ENCODE measurements at places on chromosomes 12 and 14.
A peak's percentile ranks its signal among the peaks of the same experiment; 100 is the strongest.

DNA sequence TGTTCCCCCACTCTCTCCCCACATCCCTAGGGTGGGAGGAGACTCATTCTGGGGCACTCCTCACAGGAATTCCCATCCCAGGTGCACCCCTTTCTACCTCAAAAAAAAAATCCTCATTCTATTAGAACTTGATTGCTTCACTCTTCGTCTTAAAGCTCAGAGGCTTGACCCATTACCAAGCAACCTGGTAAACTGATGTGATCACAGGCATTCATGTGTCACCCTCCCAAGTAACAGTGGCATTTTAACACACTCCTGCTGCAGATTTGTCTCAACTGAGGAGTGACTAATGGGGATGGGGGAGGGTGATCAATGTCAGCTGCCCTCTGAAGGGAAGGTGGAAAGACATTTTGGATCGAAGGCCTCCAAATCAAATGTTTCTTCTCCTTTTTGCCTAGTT lies 78.1 kb upstream of the PTHLH start:
- DNase-seq: no peak

DNA sequence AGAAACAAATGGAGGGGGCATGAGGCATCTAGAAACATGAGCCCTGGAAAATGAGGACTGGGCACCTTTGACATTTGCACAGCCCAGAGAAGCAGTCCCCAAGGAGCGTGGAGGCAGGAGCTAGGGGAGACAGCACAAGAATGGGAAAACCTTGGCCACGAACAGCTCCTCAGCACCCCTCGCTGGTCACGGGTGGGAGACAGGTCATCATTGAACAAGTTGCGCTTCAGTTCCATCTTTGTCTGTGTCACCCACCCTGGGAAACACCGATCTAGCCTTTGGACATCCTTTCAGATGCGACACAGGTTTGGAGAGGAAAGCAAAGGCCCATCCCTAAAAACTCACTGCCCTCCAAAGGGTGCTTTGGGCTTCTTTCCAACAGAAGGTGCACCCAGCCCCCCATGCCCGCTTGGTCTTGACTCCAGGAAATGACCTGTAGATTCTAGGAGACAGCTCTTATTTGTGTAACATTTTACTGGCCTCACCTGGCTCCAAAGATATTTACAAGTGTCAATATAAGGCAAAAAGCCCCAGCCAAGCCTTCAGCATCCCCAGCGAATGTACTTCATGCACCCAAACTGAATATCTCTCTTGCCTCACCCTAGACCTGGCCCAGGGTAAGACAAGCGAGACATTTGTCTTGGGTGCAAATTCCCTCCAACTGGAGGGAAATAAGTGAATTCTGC lies 28.8 kb upstream of the CLMN start:
- no peak for DNase-seq

- no peak for DNase-seq
Observed at GRCh38 chr14:24925771-24926374, 124.1 kb downstream of the STXBP6 start.

- DNase-seq: no peak
Observed at GRCh38 chr14:80906946-80907345, 34.6 kb downstream of the CEP128 start.

- no peak for DNase-seq
Observed at GRCh38 chr14:88710709-88711108, 82.0 kb downstream of the EML5 start.

DNA sequence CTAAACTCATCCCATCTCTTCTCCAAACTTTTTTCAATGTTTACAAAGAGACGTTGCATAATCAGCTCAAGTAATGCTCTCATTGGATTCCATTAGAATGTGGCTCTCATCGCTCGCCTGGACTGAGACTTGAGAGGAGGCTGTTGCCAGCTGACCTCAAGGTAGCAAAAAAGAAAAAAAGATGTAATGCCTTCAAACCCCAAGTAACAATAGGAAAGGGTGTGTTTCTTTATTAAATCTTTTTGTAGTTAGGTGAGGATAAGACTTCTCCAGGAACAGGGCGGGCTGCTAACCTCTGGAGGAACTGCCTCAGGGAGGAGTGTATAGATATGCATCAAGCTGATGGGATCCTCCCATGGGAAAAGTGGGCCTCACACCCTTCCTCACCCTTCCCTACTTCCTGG lies 956 bp upstream of the PTHLH start:
- DNase-seq: no peak

DNA sequence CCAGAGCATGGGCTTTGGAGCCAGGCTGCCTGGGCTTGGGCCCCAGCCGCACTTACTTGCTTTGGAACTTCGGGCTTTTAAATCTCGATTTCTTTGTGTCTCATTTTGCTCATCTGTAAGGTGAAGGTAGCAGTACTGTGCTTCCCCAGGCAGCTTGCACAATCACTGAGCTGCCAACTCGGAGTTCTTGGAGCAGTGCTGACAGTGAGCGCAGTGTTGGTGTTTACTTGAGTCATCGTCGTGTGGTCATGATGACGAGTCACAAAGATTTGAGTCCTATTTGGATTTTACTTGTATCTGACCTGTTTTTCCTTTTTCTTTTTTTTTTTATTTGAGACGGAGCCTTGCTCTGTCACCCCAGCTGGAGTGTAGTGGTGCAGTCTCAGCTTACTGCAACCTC lies 31.3 kb upstream of the ATF1 start:
- DNase-seq: no peak

- no peak for DNase-seq
Observed at GRCh38 chr14:90255871-90256270, 482 bp upstream of the PSMC1 start.

GRCh38 chr14:106610691-106611090 lies 1084.3 kb downstream of the TMEM121 start:
- DNase-seq: peak; percentile 57

DNA sequence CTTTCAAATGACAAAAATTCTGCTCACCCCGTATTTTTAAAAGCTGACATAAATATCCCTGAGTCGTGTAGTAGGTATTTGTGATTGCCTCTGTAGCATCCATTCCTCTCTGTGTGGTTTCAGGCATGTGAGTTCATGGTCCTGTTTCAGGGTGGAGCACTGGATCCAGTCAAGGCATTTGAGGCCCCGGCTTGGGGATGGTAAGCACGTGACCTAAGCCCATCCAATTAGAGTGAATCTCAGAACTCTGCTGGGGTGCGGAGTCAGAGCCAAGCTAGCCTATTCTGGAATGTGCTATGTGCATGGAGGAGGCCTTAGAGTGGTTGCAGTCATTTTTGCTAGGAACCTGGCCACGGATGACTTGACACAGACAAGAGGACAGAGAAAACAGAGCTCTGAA lies 4.3 kb upstream of the CSRP2 start:
- DNase-seq: no peak

- no peak for DNase-seq
Observed at GRCh38 chr12:132285991-132286681, 43.3 kb downstream of the GALNT9 start.

GRCh38 chr14:33444136-33444535 lies 505.5 kb downstream of the NPAS3 start:
- no peak for DNase-seq

GRCh38 chr14:100528962-100529560 lies 58.2 kb downstream of the BEGAIN start:
- DNase-seq: no peak

DNA sequence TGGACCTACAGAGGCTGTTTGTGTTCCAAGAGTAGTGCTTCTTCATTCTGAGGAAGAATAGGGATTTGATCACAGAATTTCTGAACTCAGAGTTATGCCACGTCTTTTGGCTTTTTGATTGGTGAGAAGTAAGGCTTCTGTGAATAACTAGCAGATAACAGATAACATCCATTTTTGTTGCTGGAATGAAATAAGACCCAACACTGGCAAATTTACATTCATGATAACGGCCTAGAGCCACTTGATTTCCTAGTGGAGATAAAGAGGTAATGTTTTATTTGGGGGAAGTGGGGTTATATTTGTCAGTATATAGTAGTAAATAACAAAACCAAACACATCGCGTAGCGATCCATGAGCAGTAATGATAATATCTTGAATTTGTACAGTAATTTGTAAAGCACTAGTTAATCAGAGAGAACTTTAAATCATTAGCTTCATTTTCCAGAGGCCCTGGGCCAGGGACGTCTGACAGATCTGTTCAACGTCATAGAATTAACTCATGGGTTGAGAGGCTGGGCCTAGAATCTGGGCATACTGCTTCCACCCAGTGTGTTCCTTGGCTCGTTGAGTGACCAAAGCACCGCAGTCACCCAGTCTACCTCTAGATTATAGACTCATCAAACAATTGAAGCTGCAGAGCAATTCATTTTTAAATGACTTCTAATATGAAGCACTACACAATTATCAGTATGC lies 79.6 kb downstream of the HMGA2 start:
- DNase-seq: no peak

DNA sequence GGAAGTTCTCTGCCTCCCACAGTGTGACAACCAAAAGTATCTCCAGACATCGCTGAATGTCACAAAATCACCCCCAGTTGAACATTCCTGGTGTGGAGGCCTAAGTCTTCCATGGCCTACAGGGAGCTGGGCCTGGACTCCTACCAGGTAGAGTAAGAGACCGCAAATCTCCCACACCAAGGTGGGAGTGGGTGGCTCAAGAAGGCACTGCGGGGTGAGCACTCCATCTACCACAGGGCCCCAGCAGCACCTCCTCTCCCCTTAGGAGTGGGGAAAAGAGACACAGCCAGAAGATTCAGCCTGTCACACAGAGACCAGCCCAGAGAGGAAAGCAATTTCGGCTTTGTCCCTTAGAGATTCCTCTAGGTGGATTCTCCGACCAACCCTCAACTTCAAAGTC lies 25.5 kb downstream of the LRTM2 start:
- DNase-seq: no peak

- DNase-seq: no peak
Observed at GRCh38 chr14:71994416-71994815, 62.2 kb downstream of the RGS6 start.

DNA sequence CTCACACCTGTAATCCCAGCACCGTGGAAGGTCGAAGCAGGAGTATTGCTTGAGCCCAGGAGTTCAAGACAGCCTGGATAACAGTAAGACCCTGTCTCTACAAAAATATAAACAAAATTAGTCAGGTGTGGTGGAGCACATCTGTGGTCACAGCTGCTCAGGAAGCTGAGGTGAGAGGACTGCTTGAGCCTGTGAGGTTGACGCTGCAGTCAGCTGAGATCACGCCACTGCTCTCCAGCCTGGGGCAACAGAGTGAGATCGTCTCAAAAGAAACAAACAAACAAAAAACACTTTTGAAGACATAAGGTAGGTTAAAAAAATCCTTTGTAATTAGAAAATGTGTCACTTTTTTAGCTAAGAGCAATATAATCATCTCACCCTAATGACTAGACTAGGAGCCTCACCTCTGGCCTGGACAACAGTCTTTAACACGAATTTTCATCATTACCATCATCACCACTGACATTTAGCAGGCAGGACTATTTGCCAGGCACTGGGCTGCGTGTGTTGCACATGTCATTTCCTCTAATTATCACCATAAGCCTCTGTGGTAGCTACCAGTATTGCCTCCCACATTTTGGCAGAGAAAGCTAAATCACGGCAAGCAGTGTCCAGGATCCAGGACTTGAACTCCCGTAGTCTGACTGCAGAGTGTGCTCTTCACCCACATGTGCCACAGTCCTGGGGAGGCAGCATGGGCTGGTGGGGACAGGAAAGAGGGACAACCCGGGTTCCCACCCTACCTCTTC lies 4.6 kb upstream of the SYCP3 start:
- DNase-seq: no peak

DNA sequence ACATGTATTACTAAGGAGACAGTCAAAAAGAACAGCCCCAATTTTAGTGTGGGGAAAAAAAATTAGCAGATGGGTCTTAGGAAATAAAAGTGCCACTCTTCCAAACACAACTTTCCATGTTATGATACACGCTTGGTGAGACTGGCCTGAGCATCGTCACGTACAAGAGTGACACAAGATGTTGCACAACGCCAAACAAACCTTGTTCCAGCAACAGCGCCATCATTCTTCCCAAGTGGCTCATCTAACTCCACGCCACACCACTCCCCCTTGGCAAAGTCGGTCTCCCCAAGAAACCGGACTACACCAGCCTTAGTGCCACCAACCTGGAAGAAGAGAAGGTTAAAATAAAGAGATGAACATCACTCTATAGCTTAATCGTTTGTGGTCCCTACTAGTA lies 58.7 kb downstream of the CLIP1 start:
- no peak for DNase-seq

GRCh38 chr12:77916276-77916675 lies 85.6 kb downstream of the NAV3 start:
- no peak for DNase-seq

DNA sequence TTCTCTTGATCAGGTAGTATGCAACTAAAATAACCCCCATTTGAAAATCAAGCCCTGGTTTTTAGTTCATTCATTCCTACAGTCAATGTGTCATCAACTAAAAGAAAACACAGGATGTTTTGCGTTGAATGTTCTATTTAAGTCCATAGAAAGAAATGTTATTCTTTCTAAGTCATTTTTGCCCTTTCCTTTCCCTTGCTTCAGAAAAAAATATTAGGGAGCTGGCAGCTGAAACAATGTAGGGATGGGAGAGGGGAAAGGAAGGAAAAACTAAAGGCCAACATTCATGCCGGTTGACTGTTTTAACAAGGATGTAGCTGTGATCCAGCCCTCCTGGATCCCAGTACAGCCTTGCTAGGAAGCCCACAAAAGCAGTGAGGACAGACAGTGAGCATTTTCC lies 155.1 kb downstream of the BTG1 start:
- DNase-seq: no peak

DNA sequence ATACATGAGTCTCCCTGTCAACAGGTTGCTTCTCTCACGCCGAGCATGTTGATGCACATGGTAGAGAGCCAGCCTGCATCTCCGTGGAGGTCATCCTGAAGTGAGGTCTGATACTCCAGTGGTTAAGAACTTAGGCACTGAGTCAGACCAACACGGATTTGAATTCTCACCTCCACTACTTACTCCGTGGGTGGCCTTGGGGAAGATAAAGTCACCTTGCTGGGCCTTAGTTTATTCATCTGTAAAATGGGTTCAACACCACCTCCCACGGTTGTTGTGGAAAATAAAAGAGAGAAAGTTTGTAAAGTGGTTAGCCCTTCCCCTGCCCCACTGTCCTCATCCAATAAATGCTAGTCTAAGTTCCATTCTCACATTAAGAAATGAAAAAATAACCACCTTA lies 408.9 kb downstream of the MED13L start:
- no peak for DNase-seq

GRCh38 chr12:50047693-50048250 lies 9.6 kb upstream of the ASIC1 start:
- no peak for DNase-seq

- no peak for DNase-seq
Observed at GRCh38 chr12:87157791-87158190, 871.4 kb downstream of the C12orf50 start.

GRCh38 chr14:89024691-89025090 lies 200.2 kb downstream of the TTC8 start:
- no peak for DNase-seq

DNA sequence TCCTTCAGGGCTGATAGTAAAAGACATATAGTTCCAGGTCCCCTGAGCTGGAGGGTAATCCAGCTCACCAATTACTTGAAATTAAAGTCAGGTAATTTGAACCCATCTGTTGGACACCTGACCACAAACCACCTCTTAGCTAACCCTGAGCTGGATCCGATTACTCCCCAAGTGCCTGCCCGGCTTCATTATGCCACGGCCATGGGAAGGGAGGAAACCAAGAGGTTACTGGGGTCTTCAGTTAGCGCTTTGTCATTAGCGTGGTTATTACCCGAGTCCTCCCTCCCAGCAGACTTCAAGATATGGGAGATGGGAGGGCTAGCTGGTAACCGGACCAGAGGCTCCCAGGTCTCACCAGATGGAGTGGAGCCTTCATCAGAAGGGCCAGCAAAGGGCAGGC lies 1071.4 kb downstream of the BCL11B start:
- no peak for DNase-seq

GRCh38 chr14:65069874-65070413 lies 32.4 kb downstream of the MAX start:
- no peak for DNase-seq

- no peak for DNase-seq
Observed at GRCh38 chr12:12897302-12897701, 5.9 kb downstream of the GPRC5A start.
